COR-L47 (cell line): ENCODE measurements at places on chromosomes 11 and 22.

DNA sequence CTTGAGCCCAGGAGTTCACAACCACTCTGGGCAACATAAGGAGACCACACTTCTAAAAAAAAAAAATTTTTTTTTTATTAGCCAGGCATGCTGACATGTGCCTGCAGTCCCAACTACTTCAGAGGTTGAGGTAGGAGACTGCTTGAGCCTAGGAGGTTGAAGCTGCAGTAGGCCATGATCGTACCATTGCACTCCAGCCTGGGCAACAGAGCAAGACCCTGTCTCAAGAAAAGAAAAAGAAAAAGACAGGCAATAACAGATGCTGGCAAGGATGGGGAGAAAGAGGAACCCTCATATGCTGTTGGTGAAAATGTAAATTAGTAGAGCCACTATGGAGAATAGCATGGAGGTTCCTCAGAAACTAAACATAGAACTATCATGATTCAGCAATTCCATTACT, 64.8 kb downstream of the PAK1 start:
- no peak for DNase-seq

GRCh38 chr11:120547811-120548681, 36.5 kb downstream of the GRIK4 start:
- DNase-seq = peak; percentile 83

GRCh38 chr11:6650980-6651379, 4.6 kb downstream of the DCHS1 start:
- DNase-seq = no peak

DNA sequence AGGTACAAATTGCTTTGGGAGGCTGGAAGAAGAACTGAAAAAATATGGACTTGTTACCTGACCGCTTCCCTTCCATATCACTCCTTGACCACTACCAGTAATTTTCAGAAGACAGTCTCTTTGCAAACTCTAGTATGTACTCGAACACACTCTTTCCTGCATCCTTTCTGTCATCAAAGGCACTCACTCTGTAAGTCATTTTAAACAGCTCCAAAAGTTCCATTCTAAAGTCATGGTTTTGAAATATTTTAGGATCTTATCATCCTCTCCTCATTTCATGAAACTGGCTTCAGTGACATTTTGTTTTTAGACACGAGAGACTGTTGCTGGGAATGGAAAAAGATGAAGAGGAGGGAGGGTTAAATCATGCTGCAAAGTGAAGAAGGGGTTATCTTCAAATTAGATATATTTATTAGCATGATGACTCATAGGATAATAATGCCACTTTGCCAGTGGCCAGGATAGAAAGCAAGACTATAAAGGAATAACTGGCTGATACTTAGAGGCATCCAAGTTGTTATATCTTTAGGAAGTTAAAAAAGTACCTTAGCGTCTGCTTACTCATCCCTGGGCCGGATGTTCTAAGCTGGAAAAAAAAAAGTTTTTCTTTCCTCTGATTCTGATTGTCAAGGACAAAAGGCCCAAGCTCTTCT, 549.3 kb downstream of the METTL15 start:
- DNase-seq = no peak

- DNase-seq = no peak
Measured at GRCh38 chr22:26586556-26587325, 3.2 kb downstream of the TPST2 start.

GRCh38 chr22:36010090-36010489, 18.5 kb downstream of the RBFOX2 start:
- DNase-seq = no peak

GRCh38 chr11:77147668-77148321, 19.7 kb downstream of the MYO7A start:
- DNase-seq = peak; percentile 59

- DNase-seq = no peak
Measured at GRCh38 chr11:73463359-73463758, 87.2 kb downstream of the RELT start.
